ENCODE measurements at places on chromosomes 6 and 20. TPM values are rescaled to one million over a fixed set of nuclear protein-coding genes. Genes with fewer than 3 reads are reported as not detected.

Gene GABRR1
- total RNA-seq = not detected

Gene ME1
- 9.0 TPM for total RNA-seq

Gene BTNL2
- not detected for total RNA-seq

Gene RNF182
- total RNA-seq = not detected

Gene EPB41L1
- 30.4 TPM for total RNA-seq

Gene PACRG
- total RNA-seq = 0.79 TPM

Gene AKAP12
- total RNA-seq = 4.4 TPM

Gene GNMT
- not detected for total RNA-seq

Gene TTBK1
- under 0.01 TPM for total RNA-seq

Gene PI16
- not detected for total RNA-seq

Gene LST1
- total RNA-seq = not detected

Gene MUC21
- not detected for total RNA-seq

Gene RRAGD
- 0.54 TPM for total RNA-seq

Gene SOX4
- 15.7 TPM for total RNA-seq

Gene SLC16A10
- not detected for total RNA-seq
